ENCODE measurements at places on chromosomes 11 and 22.
A peak's percentile ranks its signal among the peaks of the same experiment; 100 is the strongest.

DNA sequence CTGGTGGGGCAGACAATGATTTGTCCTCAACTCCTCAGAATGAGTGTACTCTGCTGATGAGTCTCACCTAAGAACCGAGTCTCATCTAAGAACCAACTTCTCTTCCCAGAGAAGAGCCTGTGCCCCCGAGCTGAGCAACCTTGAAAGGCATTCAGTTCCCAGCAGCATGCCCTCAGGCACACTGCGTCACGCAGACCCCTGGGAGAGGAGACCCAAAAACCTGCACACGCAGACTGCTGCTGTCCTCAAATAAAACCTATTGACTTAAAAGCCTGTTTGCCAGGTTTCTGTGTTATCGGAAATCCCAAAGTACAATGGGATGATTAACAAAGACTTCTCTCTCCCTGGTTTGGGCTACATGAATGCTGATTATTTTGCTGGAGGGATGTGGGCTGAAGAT, 121.2 kb downstream of the C11orf58 start:
- no peak for DNase-seq

GRCh38 chr11:129734654-129735053, 81.0 kb upstream of the TMEM45B start:
- DNase-seq: no peak

- peak; percentile 28 for DNase-seq
Measured at GRCh38 chr11:134592391-134592990, 180.4 kb upstream of the B3GAT1 start.

GRCh38 chr11:76316726-76317125, 64.2 kb downstream of the THAP12 start:
- DNase-seq: no peak

GRCh38 chr11:57387289-57388030, 3.0 kb downstream of the PRG2 start:
- no peak for DNase-seq

GRCh38 chr11:35420371-35420770, 1.0 kb upstream of the SLC1A2 start:
- no peak for DNase-seq

DNA sequence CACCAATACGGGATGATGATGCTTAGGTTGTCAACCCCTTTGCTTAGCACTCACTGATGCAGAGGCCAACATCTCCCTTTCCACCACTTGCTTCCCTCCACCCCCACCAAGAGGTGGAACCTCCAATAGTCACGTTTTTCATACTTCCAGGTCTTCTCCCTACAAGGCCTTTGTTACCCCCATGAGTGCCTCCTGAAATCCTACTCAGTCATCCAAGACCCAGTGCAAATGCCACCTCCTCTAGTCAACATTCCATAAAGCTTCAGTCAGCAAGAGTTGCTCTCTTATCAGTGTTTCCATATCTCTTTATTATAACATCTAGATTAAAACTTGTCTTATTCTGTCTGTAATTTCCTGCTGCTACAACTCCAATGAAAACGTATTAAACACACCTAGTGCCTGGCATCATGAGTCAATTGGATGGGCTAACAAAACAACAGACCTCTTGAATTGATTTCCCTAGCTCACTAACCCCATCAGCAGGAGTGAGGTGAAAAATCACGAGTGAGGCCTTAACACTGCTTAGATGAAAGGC, 370.7 kb upstream of the CCDC90B start:
- no peak for DNase-seq

- peak; percentile 16 for DNase-seq
Measured at GRCh38 chr11:60347084-60347797, 20.2 kb downstream of the MS4A6E start.

- DNase-seq: no peak
Measured at GRCh38 chr22:46119093-46119728, 31.1 kb upstream of the PPARA start.

DNA sequence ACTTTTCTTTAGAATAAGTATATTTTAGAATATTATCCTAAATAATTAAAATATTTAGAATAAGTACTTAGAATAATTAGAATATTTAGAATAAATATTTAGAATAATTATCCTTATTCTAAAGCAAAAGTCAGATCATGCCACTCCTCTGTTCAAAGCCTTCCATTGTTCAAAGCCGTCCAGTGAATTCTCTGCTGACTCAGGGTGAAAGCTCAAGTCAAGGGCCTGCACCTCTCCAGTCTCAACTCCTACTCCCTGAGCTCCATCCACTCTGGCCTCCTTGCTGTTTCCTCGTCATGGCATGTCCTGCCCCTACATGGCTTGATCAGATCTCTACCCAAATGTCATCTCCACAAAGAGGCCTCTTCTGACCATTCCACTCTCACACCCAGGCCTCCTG, 30.0 kb downstream of the PLEKHA7 start:
- DNase-seq: no peak

- no peak for DNase-seq
Measured at GRCh38 chr11:130064596-130064995, 5.1 kb upstream of the APLP2 start.

DNA sequence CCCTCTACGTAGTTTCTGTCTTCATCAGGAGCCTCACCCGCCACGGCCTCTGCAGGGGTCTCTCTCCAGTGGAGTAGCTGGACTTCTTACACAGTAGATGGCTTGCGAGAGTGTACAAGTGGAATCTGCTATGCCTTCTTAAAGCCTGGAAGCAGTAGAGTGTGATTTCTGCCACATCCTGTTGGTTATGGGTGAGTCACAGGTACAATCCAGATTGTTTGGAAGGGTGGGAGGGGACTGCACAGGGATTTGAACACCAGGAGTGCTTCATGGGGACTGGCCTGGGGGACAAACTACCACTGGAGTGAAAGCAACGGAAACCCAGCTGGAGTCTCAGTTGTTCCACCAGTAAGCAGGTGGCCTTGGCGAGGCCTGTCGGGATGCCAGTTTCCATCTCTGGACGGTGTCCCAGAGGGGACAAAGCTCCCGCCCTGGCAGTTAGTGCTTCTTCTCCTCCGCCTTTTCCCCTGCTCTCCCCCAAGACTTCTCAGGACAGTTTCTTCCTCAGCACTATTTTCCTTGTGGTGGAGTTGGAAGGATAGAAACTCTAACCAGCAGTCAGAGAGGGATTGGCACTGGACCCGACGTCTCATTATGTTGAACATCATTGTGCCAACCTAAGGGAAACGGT, 85.0 kb upstream of the RCN1 start:
- DNase-seq: no peak

GRCh38 chr11:57555393-57555792, 12.1 kb downstream of the UBE2L6 start:
- DNase-seq: no peak
